ENCODE measurements at places on chromosomes 6 and 20. TPM values are rescaled to one million over a fixed set of nuclear protein-coding genes. Genes with fewer than 3 reads are reported as not detected.

The TMEM181 gene
- 21.2 TPM for total RNA-seq

The PDYN gene
- total RNA-seq = not detected

The GPR6 gene
- not detected for total RNA-seq

The TCF21 gene
- not detected for total RNA-seq

The FNDC1 gene
- total RNA-seq = not detected

The BNIP5 gene
- total RNA-seq = not detected

The FILIP1 gene
- not detected for total RNA-seq

The PRKN gene
- 1.9 TPM for total RNA-seq

The SLC17A2 gene
- not detected for total RNA-seq

DNA sequence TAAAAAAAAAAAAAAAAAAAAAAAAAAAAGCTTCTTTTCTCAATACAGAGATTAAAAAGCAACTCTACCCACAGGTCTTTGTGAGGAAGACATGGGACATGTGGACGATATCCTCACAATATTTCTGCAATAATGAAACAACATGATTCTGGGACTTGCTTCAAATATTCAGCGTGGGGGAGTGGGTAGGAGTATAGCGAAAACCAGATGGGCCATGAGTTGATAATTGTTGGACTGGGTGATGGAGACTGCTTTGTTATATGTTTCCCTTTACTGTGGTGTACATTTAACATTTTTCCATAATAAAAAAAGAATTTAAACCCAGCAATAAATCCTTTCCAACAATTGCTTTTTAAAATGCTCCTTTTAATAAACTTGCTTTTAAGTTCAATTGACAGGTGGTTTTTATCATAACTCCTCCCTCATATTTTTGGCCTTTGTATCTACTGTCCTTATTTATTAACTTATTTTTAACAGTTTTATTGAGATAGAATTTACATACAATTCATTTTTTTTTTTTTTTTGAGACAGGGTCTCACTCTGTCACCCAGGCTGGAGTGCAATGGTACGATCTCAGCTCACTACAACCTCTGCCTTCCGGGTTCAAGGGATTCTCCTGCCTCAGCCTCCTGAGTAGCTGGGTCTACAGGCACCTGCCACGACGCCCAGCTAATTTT lies 40.4 kb upstream of the ARFGEF2 start:
- no peaks in the 10 kb centered on the region for H3K27me3 ChIP-seq
- H3K4me3 ChIP-seq = no peak overlapping the region
- DNase-seq = no peak
- no peak overlapping the region for H3K27ac ChIP-seq
- H3K36me3 ChIP-seq = no peaks in the 10 kb centered on the region
- H3K4me1 ChIP-seq = no peaks in the 10 kb centered on the region

- no peaks in the 10 kb centered on the region for H3K36me3 ChIP-seq
- no peak overlapping the region for H3K27ac ChIP-seq
- H3K4me1 ChIP-seq = no peaks in the 10 kb centered on the region
- peaks cover 3% of the 10 kb centered on the region for H3K27me3 ChIP-seq
Observed at GRCh38 chr6:16973051-16973450, 128.8 kb upstream of the STMND1 start.

GRCh38 chr6:156862711-156863110 lies 85.5 kb downstream of the ARID1B start:
- H3K27me3 ChIP-seq = no peaks in the 10 kb centered on the region
- H3K4me1 ChIP-seq = peaks cover 48% of the 10 kb centered on the region
- H3K4me3 ChIP-seq = no peak overlapping the region
- DNase-seq = no peak

DNA sequence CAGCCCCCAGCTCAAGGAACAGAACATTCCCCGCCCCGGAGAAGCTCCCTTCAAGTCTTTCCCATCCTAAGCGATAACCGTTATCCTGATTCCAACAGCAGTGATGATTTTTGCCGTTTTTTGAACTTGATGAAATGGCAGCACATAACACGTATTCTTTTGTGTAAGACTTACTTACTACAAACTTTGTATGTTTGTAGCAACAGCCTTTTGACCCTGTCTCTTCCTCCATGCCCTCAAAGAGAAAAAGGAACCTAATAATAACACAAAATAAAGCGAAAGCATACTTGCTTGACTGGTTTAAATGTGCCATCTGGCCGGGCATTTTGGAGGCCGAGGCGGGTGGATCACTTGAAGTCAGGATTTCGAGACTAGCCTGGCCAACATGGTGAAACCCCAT lies 26.4 kb upstream of the SLC9A8 start:
- no peaks in the 10 kb centered on the region for H3K27me3 ChIP-seq
- H3K4me3 ChIP-seq = no peak overlapping the region
- DNase-seq = no peak
- H3K36me3 ChIP-seq = no peaks in the 10 kb centered on the region
- H3K4me1 ChIP-seq = peaks cover 5% of the 10 kb centered on the region

- peak overlapping the region; percentile 14 for H3K27ac ChIP-seq
- peaks cover 26% of the 10 kb centered on the region for H3K36me3 ChIP-seq
- no peak overlapping the region for H3K4me3 ChIP-seq
- H3K27me3 ChIP-seq = no peaks in the 10 kb centered on the region
- DNase-seq = no peak
Observed at GRCh38 chr6:41967312-41968287, 26.0 kb upstream of the CCND3 start.

DNA sequence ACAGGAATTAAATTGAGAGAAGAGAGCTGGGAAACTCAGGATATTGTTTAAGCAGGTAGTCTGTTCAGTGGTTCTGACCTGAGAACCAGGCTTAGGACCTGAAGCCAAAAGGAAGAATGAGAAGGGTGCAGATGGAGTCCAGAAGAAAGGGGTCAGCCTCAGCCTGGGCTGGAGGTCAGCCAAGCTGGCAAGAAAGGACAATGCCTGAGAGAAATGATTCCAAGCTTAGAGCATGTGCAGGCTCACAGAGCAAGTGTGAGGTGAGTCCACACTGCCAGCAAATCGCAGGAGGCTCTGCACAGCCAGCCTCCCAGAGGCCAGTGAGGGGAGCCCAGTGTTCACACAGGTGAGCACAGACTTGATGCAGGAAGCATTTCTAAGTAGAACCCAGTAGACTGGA lies 47.3 kb downstream of the DAAM2 start:
- no peaks in the 10 kb centered on the region for H3K27me3 ChIP-seq
- H3K4me3 ChIP-seq = no peak overlapping the region
- H3K27ac ChIP-seq = no peak overlapping the region
- H3K4me1 ChIP-seq = no peaks in the 10 kb centered on the region

- H3K4me1 ChIP-seq = no peaks in the 10 kb centered on the region
- no peak overlapping the region for H3K27ac ChIP-seq
- no peak overlapping the region for H3K4me3 ChIP-seq
- no peak for DNase-seq
Observed at GRCh38 chr6:82094166-82094806, 153.3 kb downstream of the IBTK start.

GRCh38 chr6:135522965-135523692 lies 25.6 kb upstream of the AHI1 start:
- H3K27ac ChIP-seq = no peak overlapping the region
- H3K4me1 ChIP-seq = no peaks in the 10 kb centered on the region
- no peak overlapping the region for H3K4me3 ChIP-seq
- H3K27me3 ChIP-seq = no peaks in the 10 kb centered on the region
- no peak for DNase-seq

DNA sequence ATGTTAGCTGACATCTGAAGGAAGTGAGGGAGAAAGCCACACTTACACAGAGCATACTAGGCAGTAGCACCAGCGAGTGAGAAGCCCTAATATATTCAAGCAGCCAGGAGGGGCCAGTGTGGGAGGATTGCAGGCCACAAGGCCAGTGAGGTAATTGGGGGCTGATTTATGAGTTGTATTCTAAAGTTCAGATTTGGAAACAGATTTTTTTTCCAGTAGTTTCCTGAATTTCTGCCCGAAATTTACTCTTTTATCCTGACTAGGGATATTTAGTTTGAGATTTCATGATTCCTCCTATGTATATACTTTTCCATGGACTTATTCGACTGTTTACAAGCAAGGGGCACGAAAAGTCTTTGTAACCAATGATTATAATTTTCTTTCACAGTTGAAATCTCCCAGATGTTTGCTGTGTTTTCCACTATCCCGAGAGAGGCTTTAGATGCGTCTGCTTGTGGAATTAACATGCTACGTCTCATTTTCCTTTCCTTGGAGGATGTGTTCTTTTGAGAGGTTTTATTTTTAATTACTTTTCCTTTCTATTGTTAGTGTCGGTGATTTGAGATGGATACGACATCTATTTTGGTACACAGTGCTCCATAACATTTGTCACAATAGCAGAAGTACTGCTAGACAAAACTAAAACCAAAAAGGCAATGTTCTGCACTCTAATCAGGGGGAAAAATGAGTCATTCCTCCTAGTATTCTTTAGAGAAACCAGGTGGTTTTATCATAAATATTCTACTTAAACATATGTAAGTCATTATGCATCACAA lies 356.3 kb upstream of the HSF2 start:
- H3K4me1 ChIP-seq = no peaks in the 10 kb centered on the region
- H3K27me3 ChIP-seq = no peaks in the 10 kb centered on the region
- H3K36me3 ChIP-seq = no peaks in the 10 kb centered on the region
- H3K27ac ChIP-seq = no peak overlapping the region

DNA sequence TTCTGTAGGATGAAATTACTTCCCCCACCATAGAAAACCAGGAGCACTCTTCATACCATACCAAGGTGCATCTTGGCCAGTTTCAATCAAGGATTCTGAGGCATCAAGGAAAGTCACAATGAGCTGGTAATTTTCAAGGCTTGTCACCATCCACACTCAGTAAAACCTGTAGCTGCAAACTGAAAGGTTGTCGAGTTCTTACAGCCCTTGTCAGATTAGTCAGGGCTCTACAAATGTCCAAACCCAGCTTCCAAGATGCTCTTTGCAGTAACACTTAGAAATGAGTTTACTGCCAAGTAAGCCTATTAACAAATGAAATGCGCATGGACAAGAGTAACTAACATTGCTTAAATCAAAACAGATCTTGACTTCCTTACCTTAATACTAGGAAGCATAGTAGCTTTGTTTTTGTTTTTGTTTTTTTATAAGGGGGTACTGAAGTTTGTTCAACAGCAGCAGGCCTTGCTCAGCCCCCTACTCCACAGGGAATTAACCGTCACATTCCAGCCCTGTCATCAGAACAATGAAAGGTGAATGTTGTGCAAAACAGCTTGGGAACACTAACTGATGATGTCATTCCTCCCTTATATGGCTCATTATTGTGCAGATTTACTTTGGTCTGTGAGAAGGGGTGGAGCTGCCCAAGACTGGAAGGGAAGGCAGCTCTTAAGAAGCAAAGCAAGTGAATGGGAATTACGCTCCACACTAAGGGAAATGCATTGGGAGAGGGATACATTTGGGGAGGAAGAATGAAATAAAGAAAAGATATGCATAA lies 49.9 kb upstream of the TMEM30A start:
- H3K4me3 ChIP-seq = no peak overlapping the region
- H3K36me3 ChIP-seq = no peaks in the 10 kb centered on the region
- peaks cover 8% of the 10 kb centered on the region for H3K27me3 ChIP-seq
- no peak overlapping the region for H3K27ac ChIP-seq
- no peaks in the 10 kb centered on the region for H3K4me1 ChIP-seq

DNA sequence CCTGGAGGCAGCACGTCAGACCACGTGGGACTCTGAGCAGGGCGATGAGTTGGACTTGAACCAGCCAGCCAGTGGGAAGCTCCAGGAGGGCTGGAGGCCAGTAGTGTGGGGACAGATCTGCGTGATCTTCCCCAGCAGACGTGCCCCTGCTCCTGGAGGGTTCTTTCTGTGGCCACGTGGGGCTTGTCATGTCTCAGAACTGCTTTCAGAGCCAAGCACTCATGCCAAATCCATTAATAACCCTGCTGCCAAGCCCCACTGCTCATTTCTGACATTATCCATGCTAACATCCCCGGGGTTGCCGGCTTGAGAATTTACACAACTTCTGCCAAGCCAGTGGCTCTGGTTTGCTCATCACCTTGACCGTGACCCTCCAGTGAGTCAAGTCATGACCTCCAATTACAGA lies 38.3 kb downstream of the SIRPA start:
- no peak for DNase-seq
- no peak overlapping the region for H3K27ac ChIP-seq
- no peak overlapping the region for H3K4me3 ChIP-seq
- H3K4me1 ChIP-seq = no peaks in the 10 kb centered on the region
- no peaks in the 10 kb centered on the region for H3K36me3 ChIP-seq
- no peaks in the 10 kb centered on the region for H3K27me3 ChIP-seq

- no peak overlapping the region for H3K4me3 ChIP-seq
- no peak overlapping the region for H3K27ac ChIP-seq
- peaks cover 4% of the 10 kb centered on the region for H3K27me3 ChIP-seq
Observed at GRCh38 chr6:154127657-154128056, 88.6 kb downstream of the OPRM1 start.

DNA sequence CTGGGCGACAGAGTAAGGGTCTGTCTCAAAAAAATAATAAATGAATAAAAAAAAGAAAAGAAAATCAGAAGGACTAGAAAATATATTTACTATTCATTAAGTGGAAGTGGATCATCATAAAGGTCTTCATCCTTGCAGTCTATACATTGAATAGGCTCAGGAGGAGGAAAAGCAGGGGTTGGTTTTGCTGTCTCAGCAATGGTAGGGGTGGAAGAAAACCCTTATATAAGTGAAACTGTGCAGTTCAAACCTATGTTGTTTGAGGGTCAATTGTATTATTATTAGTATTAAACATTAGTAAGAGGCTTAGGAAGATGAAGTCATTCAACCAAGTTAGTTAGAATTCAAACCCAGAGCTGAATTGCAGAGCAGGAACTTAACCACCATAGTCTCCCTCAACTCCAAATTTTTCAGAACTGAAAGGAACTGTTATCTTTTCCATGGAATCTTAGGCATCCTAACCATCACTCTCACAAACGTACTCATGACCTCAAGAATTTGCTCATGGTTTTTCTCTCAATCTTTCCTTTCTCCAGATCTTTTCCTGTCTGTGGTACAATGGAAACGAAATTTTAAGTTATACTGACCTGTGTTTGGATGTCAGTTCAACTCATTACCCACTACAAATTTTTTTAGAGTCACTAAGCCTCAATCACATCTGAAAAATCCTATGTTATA lies 7.7 kb upstream of the SMIM13 start:
- no peak overlapping the region for H3K4me3 ChIP-seq
- H3K36me3 ChIP-seq = no peaks in the 10 kb centered on the region
- peaks cover 4% of the 10 kb centered on the region for H3K27me3 ChIP-seq
- H3K4me1 ChIP-seq = no peaks in the 10 kb centered on the region
- DNase-seq = no peak

DNA sequence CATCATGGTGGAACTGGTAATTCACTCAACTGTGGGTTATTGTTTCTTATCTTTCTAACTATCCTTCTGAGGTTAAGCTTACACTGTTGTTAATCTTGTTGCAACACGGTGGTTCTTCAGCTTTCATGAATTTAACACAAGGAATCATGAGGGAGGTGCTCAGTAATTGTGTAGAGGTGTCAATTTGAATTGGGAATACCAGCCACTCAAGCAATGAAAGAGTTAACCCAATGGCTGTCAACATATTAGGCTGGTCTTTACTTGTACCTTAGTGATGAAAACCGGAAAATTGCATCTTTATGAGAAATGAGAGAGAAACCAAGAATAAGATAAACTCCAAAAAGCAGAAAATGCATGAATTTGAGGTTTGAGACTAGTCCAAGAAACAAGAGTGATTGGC lies 95.7 kb downstream of the HS3ST5 start:
- no peak overlapping the region for H3K4me3 ChIP-seq
- H3K27me3 ChIP-seq = no peaks in the 10 kb centered on the region
- no peaks in the 10 kb centered on the region for H3K36me3 ChIP-seq
- no peaks in the 10 kb centered on the region for H3K4me1 ChIP-seq
- H3K27ac ChIP-seq = no peak overlapping the region

GRCh38 chr6:39608652-39609345 lies 116.4 kb downstream of the KIF6 start:
- no peak for DNase-seq
- H3K27ac ChIP-seq = no peak overlapping the region
- H3K4me3 ChIP-seq = no peak overlapping the region
- no peaks in the 10 kb centered on the region for H3K4me1 ChIP-seq
- H3K27me3 ChIP-seq = no peaks in the 10 kb centered on the region

Measured in CD4-positive, CD25-positive, alpha-beta regulatory T cell (primary cell).